ENCODE measurements at places on chromosomes 5 and 9. TPM values are rescaled to one million over a fixed set of nuclear protein-coding genes. Genes with fewer than 3 reads are reported as not detected.

GRCh38 chr5:25964009-25964372 lies 1074.4 kb downstream of the CDH9 start:
- no peak for DNase-seq

DNA sequence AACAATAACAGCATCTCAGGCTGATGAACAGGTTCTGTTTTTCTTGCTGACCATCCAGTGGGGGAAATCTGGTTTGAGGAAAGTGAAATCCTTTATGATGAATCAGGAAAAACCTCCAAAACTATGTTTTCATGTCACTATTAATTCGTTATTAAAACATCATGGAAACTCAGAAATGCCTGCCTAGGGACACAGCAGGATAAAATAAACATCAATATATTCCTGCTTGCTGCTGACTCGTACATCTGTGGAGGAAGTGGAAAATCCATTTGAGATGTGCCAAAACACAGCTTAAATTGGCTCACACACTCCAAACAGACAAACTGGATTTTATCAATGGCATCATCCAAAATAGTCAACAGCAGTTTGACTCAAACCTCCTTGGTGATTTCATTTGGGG lies 53.0 kb downstream of the TEK start:
- DNase-seq: no peak

IL5 gene
- not detected for polyA plus RNA-seq

GRCh38 chr9:115213818-115214334 lies 95.9 kb upstream of the TNC start:
- peak; percentile 97 for DNase-seq

- DNase-seq: no peak
Observed at GRCh38 chr9:113641100-113641885, 177.8 kb downstream of the RGS3 start.

IGFBPL1 gene
- polyA plus RNA-seq: 0.20 TPM

FRMD3 gene
- 0.01 TPM for polyA plus RNA-seq

PCDHA11 gene
- polyA plus RNA-seq: not detected

DNA sequence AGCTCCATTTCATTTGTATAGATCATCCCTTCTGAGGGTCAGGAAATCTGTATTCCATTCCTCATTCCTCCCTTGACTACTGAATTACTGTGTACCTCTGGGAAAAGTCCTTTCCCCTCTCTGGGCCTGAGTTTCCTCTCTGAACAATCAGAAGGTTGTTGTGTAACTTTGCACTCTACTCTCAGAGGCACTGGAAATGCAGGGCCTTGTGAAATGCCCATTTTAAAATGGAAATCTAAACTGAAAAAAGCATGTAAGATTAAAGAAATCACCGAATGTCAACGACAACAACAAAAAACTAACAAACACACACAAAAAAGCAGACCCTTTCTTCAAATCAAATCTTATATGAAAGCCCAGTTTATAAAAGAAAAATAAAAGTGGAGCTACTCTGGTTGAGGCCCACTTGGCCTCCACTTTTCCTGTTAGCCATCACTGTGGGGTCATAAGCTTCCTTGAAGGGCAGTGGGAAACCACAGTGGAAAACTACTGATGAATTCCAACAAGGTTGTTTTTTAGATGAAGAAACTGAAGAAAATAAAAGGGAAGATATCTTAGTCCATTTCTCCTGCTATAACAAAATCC lies 21.6 kb upstream of the GRPEL2 start:
- DNase-seq: no peak

DNA sequence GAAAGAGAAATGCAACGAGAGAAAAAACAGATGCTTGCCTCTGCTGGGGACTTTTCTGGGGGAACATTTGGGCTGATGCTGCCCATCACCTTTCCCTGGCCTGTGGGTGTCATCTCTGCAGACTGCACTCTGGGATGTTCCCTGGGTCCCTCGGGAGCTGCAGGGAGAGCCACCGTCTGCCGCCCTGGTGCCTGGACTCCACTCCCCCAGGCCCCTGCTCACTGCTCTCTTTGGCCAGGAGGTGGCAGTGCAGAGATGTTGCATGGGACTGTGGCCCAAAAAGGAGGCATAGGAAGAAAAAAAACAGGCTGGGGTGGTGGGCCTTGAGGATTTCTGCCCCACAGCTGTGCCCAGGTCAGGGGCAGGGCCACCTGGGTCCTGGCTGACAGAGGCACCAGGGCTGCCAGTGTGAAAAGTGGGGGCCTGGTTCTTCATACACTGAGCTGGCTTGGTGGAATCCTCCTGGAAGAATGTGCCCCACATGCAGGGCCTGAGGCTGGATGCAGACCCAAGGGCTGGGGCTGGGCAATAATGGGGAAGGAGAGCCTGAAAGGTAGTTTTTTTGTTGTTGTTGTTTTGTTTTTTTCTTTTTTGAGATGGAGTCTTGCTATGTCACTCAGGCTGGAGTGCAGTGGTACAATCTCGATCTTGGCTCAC lies 353.6 kb downstream of the SLIT3 start:
- DNase-seq: no peak

- DNase-seq: no peak
Observed at GRCh38 chr9:87034841-87035240, 87.5 kb upstream of the GAS1 start.

GRCh38 chr9:130185017-130185416 lies 12.8 kb downstream of the NCS1 start:
- DNase-seq: no peak

GRCh38 chr5:88480245-88480644 lies 211.6 kb upstream of the TMEM161B start:
- no peak for DNase-seq

- peak; percentile 91 for DNase-seq
Observed at GRCh38 chr5:128216860-128217531, 133.4 kb downstream of the SLC12A2 start.

- no peak for DNase-seq
Observed at GRCh38 chr5:73644385-73644963, 18.5 kb downstream of the ARHGEF28 start.

- DNase-seq: no peak
Observed at GRCh38 chr9:70923961-70924360, 197.5 kb downstream of the TRPM3 start.

DNA sequence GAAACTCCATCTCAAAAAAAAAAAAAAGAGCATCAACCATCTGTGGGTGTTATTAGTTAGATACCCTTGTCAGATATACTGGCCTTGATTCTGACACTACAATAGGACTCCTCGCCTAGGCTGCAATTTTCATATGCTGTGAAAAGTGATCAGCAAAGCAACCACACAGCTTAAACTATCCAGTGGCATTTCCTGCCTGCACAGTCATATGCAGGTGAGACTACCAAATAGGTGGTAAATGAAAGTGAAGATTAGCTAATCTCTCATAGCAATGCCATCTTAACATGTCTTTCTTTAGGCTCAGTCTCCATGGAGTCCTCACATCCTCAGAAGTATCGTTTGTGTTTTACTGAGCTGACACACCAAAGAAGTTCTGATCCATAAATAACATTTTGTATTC lies 40.8 kb downstream of the GRAMD2B start:
- DNase-seq: no peak

ANKRD34B gene
- not detected for polyA plus RNA-seq

- no peak for DNase-seq
Observed at GRCh38 chr5:174464504-174465165, 259.7 kb upstream of the MSX2 start.

DNA sequence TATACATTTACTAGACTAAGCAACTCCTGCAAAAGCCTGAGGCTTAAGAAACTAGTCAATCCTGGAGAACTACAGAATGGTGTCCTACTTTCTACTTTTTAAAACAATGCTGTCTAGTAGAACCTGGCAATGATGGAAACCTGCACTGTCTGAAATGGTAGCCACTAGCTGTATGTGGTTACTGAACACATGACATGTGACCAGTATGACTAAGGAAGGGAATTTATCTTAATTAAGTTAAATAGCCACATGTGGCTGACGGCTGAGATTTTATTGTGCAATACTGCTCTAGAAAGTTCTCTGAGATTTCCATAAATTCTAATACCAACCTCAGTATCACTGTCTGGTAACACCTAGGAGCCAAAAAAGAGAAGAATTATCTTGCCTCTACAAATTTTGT lies 44.9 kb upstream of the RAPGEF6 start:
- DNase-seq: peak; percentile 15

SPEF2 gene
- 0.53 TPM for polyA plus RNA-seq

DNA sequence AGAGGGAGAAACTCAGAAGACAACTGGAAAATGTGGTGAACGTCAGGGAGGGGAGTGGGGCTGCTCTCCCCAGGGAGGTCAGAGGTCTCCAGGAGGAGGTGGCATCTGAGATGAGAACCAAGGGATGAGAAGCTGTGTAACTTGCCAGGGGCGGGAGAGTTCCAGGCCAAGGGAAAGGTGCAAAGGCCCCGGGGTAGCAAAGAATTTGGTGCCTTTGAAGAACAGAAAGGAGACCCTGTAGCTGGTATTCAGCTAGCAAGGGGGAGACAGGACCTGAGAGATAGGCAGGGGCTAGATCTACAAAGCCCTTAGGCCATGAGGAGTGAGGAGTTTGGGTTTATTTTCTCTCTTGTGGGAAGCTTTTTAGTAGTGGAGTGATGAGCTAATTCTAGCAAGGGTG lies 3.3 kb downstream of the DNM1 start:
- no peak for DNase-seq

SH3GL2 gene
- polyA plus RNA-seq: 0.03 TPM

GRCh38 chr5:134070725-134071613 lies 43.5 kb upstream of the TCF7 start:
- peak; percentile 54 for DNase-seq

DNA sequence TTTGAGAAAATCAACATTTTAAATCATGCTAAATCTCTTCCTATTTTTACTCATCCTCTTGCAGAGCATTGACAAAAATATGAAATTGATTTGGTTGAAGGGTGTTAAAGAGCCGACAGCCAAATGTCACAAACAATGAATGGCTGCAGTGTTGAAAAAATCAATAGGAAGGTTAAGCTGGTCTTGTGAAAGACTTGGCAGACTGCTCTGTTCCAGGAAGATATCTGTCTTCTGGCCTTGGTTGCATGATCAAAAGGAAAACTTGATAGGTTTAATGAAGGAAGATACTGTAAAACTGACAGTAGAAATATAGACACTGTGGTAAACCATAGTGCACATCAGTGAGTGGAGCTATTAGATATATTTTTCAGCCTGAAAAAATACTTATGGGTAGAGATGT lies 103.6 kb downstream of the PBX3 start:
- DNase-seq: no peak

GRCh38 chr9:133532937-133533668 lies 1.4 kb upstream of the ADAMTSL2 start:
- no peak for DNase-seq

RFESD gene
- polyA plus RNA-seq: 3.1 TPM

IFNK gene
- 57.3 TPM for polyA plus RNA-seq

DNA sequence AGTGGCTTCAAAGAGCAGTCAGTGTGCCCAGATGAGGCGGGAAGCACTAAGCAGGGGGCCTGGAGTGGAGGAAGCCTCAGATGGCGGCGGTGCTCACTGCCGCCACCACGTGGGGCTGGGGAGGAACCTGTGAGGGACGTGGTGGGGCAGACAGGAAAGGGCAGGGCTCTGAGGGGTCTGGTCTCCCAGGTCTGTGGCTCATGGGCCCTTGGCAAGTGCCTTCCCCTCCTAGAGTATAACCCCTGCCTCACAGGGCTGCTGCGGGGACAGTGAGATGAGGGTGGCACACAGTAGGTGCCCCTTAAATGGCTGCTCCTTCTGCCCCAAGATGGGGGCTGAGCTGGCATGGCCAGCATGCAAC lies 26.6 kb downstream of the NR5A1 start:
- DNase-seq: no peak

DNA sequence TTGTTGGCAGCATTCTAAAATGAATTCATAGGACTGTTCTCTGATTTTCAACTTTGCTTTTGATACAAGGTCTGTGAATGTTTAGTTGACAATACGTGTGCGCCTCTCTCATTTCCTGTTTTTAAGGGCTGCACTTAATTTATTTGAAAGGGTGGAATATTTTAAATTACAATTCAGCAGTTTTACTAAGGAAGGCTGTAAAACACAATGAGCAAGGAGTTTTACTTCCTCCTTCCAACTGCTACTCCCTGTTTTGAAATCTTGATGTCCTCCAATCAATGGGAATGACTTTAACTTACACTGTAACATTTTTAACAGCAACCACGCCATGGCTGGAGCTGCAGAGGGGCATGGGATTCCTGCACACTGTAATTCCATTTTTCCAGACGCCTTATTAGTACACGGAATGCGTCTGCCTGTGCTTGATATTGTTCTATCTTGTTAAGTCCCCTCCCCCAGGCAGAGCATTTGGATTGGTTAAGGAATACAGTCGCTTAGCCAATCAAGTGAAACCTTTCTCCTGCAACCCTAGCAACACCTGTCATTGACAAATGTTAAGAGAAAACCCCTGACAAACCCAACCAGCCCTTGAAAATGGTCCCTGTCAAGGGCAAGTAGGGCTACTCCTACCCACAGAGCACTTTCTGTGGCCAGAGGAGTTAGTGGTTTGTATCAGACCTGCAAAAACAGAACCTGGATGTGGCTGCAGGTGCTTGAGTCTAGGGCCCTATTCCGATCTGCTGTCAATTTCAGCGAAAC lies 12.5 kb upstream of the ZSWIM6 start:
- DNase-seq: peak; percentile 58

FOXD4L3 gene
- not detected for polyA plus RNA-seq

DNA sequence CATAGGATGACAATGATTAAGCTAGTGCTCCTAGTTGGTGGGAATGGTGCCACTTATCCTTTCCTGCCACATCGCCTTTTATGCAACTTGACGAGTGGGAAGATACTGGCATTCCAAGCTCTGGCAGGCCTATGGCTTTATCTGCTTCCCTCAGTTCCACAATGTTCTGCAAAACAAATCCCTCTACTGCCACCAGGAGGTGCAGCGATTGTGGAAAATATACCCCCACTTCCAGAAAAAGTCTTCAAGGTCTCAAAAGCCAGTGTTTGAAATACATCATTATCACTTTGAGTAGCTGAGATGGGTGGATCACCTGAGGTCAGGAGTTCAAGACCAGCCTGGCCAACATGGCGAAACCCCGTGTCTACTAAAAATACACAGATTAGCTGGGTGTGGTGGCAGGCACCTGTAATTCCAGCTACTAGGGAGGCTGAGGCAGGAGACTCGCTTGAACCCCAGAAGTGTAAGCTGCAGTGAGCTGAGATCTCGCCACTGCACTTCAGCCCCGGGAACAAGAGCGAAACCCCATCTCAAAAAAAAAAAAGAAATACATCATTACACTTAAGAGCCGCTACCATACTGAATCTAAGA lies 3.4 kb downstream of the CLINT1 start:
- DNase-seq: no peak

PCDHA7 gene
- 0.13 TPM for polyA plus RNA-seq

DNA sequence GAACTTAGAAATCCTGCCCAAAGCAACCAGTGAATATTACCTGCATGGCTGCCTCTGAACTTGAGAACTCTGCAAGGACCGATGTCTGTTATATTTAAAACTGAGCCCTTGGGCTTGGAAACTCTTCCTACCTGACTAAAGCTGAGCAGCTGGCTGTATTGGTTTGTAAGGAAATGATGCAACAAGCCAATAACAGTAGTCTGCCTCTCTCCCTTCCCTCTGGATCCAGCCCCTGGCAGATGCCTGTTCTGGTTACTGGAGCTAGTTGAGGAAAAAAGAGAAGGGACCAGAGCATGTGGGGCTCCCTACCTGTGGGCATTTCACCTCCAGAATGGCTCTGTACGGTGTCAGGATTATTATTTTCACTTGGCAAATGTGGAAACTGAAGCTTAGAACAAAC lies 34.7 kb downstream of the SH3RF2 start:
- DNase-seq: no peak
